ENCODE measurements at places on chromosomes 11 and 22.
A peak's percentile ranks its signal among the peaks of the same experiment; 100 is the strongest.

DNA sequence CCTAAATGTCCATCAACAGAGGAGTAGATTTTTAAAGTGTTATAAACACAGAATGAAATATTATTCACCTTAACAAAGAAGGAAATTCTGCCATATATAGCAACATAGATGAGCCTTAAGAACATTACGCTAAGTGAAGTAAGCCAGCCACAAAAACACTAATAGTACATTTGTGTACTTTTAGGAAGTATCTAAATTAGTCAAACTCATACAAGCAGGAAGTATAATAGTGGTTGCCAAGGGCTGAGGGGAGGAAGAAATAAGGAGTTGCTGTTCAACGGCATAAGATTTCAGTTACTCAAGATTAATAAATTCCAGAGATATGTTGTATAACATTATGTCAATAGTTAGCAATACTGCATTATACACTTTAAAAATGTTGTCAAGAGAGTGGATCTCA is 181.7 kb upstream of the ZC3H12C start:
- no peak for DNase-seq

DNA sequence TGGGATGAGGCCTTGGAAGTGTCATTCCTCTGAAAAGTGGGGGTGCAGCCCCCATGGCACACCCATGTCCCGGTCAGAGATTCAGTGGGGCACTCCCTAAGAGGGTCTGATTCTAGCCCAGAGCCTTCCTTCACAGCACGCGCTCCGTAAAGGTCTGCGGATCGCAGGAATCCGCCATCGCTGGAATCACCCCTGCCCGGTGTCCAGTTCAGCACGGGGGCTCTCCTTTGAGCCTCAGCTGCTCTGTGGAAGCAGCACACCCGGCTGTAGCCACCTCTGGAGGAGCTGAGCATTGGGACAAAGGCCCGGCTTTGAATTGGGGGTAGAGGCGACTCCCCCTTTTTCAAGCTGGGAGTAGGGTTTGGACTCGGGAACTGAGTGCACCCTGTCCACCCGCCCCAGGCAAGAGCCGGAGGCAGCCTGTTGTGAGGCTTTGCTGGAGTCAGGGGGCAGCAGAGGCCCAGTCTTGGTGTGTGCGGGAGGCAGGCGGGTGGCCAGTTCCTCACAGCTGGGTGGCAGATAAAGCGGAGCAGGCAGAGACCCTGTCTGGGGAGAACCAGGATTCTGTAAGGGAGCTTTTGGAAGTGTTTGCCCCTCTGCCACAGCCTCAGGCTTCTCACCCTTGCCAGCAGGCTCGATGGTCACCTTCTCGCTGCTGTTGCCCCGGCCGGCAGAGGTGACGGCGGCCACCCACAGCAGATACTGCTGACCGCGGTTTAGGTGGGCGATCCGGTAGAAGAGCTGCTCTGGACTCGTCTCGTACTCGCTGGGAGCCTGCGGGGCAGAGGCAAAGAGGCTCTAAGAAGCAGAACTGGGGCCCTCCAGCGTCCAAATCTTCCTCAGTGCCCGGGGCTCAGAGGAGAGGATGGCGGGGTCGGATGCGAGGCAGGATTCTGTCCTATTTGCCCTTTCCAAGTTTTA is 115.9 kb downstream of the CEP164 start:
- DNase-seq, result peak; percentile 77

DNA sequence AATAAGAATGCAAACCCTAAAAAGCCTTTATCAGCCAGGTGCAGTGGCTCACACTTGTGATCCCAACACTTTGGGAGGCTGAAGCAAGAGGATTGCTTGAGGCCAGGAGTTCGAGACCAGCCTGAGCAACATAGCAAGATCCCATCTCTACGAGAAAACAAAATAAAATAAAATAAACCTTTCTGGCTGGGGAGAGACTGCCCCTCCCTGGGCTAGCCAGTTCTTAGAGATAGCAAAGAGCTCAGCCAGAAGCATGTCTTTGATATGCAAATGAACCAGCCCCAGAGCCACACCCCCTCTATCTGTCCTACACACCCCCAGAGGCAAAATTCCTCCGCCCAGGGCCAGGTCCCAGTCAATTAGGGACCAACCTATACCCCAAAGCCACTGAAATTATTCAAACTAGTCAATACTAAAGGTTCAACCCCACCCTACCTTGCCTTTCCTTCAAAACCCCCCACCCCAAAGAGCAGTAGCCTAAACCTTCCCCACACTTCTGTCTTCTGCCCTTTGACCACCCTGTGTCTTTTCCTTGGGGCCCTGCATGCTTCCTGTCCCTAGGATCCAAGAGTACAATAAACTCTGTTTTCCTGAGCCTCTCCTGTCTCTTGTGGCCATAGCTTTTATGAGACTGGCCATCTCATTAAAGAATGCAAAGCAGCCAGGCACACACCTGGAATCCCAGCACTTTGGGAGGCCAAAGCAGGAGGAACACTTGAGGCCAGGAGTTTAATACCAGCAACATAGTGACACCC is 37.3 kb upstream of the CXCR5 start:
- DNase-seq, result no peak

DNA sequence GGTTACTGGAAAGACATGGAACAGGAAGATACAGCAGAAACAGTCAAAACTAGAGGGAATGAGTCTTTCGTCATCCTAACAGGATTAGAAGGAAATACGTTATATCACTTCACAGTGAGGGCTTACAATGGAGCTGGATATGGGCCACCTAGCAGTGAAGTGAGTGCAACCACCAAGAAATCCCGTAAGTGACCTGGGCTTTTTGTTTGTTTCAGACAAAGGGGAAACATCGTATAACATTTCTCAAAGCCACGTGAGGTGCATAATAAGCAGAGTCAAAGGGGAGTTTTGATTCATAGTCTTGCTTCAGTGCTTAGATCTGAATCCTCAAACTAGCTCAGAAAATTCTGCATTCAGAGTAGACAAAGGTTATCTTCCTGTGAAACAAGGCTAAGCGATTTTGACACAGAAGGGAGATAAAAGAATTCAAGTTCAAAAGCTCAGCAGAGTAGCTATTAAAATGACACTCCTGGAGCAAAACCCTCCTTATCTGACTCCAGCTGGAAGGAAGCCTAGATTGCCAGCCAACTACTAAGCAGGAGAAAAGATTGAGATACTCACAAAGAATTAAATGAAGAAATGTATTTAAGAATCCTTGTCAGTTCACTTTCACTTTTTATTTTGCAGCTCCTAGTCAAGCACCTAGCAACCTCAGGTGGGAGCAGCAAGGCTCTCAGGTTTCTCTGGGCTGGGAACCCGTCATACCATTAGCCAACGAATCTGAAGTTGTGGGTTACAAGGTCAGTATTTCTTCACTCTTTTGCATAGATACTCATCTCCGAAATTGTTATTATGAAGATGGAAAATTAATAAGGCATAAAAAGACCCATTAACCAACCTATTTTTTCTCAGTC is 346.4 kb upstream of the ARHGAP42 start:
- DNase-seq, result no peak

DNA sequence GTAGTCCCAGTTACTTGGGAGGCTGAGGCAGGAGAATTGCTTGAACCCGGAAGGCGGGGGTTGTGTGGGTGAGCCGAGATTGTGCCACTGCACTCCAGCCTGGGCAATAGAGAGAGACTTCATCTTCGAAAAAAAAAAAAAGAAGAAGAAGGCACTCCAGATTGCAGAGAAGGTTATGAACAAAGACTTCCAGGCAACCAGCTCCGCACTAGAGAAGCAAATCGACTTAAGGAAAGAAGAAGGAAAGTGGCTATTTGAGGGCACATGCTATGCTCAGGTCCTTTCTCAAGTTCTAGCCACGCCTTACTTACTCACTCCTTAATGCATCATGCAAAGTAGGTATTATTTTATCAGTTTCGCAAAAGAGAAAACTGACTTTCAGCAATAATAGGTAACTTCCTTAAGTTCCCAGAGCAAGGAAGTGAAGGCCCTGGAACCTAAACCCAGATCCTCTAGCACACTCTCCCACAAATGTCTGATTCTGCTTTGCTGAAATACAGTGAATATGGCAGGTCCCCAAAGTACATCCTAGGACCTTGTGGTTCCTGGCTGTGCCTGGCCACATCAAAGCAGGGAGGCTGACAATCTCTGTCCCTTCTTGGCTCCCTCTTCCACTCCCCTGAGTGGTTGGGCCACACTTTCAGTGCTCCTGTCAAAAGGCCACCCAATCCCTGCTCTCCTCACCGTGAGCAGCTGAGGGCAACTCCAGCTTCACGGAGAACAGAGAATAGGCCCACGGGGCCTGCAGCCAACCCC is 14.2 kb downstream of the CD3E start:
- DNase-seq, result no peak

- DNase-seq, result peak; percentile 75
These were observed 15.2 kb downstream of the PIM3 start for GRCh38 chr22:49975543-49976389.

GRCh38 chr11:40647295-40647694 is 812.2 kb downstream of the LRRC4C start:
- no peak for DNase-seq

DNA sequence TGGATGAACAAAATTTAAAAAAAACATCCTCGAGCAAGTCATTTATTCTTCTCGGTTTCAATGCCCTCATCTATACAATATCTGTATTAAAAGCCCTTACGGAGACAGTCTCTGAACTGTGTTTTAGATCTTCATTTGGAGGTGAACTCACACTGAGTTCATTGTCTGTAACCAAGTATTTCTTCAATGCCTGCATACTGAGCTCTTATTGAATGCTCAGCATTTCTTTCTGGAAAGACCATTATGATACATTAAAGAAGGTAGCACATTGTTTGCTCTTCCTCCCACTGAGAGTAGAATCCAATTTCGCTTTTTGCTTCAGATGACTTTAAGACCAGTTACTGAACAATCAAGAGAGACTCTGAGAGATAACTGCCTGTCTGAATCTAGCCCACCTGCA is 1.7 kb upstream of the ANO3 start:
- DNase-seq, result no peak

- no peak for DNase-seq
These were observed 48.6 kb downstream of the MTNR1B start for GRCh38 chr11:93017821-93018690.

GRCh38 chr11:66892911-66893310 is 36.0 kb downstream of the LRFN4 start:
- DNase-seq, result no peak

DNA sequence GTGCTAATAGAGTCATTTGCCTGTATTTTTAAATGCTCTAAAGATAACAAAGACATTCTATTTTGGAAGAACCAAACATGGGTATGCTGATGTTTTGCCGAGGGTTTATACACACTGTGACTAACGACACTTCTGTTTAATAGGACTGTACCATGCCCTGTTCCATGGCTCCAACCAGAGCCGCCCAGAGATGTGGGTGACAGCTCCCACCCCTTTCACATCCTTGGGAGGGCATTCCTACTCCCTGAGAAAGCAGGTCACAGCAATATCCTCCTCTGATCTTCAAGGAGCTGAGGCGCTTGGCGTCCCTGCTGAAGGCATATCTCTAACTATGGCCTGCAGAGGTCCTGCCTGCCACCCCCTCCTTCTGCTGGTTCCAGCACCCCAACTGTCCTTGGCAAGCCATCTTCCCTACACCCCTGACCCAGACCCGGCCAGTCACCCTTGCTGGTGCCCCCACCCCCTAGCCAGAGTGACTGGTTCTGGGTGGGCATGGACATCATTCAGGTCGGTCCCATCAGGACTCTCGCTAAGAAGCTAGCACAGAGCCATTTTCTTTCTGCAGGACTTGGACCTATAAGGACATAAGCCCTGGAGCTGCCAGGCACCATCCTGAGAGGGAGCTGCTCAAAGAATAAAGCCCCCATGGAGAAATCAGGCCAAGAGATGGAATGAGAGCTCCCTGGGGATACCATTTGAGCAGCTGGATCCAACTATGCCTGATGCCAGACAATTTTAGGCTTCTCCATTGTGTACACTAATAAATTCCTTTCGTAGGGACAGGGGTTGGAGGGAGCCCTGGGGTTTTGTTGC is 381.3 kb downstream of the CTTN start:
- no peak for DNase-seq

DNA sequence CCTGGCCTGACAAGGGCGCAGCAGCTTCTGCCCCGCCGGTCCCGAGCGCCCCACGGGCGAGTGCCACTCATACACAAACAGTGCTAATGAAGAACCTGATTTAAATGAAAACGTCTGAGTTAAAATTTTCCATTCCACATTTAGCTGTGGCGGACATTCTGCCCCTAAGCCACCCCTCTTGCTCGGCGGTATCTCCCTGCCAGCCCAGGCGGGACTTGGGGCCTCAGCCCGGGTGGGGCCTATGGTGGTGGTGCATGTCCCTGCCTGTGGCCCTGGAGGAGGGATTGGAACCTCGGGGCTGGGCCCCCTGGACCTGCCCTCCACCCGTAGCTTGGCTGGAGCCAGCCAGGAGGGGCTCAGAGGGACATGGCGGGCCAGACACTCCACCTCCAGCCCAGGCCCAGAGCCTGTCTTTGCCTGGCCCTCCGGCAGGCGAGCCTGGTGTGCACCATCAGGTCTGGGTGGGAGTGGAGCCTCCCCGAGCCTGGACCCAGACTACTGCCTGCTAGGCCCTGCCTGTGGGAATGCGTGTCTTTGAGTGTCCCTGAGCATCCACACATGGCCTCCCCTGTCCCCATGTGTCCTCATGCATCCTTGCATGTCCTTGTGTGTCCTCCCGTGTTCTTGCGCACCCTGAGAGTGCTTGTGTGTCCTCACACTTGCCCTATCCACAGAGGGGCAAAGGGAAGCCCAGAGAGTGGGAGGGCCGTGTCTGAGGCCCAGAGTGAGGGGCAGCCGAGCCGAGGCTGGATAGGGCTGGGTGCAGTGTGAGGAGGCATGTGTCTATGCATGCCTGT is 4.4 kb downstream of the ZDHHC8 start:
- DNase-seq, result no peak

- no peak for DNase-seq
These were observed 3.9 kb downstream of the OR51B4 start for GRCh38 chr11:5297721-5298323.

Measured in posterior cingulate gyrus (tissue), 11 donors.